Pulmonary artery endothelial cell (primary cell): ENCODE measurements at places on chromosomes 16 and 17.

DNA sequence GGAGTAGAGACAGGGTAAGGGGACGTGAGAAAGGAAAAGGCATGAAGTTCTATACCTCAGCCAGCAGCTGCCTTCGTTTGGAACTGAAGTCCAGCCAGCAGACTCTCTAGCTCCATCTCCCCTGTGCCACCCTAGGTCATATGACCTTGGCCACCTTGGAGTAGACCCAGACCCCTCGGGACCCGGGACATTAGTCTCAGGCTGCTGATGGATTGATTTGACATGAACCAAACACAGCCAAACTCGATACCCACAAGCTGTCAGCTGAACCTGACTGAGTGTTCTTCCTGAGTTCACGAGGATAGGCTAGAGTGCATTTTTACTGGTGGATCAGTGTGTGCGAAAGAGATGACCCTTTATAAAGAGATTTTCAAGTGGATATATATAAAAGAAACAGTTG lies 68.5 kb downstream of the YPEL2 start:
- no peak for DNase-seq

DNA sequence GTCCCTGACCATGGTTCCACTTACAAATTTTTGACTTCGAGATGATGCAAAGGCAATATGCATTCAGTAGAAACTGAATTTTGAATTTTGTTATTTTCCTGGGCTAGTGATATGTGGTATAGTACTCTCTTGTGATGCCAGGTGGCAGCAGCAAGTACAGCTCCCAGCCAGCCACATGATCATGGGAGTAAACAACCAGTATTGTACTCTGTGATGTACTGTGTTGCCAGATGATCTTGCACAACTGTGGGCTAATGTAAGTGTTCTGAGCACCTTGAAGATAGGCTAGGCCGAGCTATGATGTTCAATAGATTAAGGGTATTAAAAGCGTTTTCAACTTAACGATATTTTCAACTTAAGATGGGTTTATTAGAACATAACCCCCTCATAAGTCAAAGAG lies 250.8 kb downstream of the STX8 start:
- DNase-seq: no peak

DNA sequence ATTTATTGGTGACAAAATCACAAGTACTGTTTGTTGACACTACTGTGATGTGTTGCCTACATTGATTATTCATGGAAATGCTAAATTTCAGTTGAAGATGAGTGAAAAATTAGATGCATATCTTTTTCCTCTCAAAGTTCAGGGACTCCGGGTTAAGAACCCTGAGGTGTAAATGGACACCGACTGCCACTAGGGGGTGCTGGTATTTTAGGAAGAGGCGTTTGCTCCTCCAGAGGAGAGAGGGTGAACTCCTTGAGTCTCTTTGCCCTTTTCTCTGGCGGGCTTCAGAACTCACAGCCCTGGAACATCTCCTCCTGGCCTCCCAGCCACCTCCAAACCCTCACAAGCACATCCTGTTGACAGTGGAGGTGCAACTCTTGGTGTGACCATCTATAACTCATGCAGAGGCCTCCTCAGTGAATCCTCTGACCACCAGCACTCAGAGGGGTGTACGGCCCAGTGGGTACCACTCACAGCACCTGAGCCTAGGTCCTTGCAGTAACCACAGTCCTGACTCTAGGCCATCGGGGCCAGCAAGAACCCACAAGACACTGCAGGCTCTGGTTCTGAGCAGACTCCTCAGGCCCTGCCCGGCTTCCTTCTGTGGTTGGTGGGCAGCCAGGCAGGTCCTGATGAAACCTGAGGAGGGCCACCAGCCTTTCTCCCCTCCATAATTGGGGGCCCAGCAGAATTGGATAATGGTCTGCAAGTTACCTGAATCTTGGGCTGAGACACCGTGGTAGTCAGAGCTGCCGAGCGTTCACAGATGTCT lies 26.2 kb upstream of the PIK3R5 start:
- DNase-seq: peak; percentile 19

GRCh38 chr16:8676737-8677375 lies 2.4 kb downstream of the ABAT start:
- no peak for DNase-seq

DNA sequence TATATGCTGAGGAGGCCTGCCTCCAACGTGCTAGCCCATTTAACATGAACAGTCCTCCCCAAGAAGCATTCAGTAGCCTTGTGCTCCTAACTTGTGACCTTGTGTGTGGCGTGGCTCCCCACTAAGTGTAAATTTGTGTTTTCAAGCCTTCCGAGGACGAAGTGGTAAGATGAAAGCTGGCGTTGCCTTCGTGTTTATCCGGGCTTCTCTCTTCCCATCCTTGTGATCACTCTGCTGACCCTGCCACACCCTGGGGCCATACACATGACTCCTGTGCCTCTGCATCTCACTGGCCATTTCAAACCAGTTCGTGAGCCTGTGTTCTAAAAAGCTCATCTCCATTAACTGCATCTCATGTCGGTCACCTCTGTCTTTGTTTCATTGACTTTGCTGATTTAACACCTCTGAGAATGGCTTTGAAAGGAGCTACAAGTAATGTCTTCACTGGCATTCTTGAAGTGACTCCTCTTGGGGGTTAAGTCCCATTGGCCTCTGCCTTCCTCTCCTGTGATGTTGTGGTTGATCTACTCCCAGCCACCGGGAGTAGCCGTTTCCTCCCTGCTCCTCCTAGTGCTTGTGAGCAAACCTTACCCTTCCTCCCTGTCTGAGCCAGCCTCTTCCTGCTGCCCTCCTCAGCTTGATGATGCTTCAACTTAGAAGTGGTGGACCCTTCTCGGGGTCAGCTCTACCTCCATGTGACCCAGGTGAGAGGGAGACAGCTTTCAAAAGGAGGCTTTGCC lies 27.4 kb upstream of the NAGLU start:
- DNase-seq: no peak

DNA sequence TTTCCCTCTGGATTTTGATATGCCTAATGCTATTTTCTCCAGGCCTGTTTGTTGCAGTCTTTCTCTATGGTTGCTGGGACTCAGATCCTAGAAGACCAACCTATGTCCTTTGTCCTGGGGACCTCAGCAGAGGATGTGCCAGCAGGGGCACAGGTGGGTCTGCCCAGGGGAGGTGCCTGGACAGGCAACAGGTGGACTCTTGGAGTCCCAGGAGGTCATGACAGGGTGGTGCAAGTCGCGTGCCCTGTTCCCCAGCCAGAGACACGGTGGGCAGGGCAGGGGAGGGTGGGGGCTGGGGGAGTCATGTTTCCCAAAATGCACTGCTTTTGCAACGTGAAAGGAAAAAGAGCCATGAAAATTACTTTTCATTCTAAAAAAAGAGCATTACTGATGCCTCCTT lies 26.3 kb upstream of the PLLP start:
- DNase-seq: no peak

DNA sequence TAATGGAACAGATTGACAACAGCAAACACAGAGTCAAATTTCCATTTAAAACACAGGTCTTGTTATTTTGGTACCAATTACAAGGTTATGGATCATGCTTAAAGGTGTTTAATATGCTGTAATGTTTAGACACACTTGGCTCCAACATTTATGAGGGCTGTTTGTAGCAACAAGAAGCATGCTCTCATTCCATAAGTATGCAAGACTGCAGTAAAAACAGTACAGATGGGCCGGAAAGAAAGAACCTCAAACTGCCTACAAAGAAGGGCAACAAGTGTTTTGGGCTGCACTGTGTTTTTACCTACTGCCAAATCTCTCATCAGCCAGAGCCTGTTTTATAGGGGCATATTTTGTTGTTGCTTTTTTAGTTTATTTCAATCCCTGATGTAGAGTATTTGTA lies 100.5 kb upstream of the HS3ST3A1 start:
- DNase-seq: no peak

DNA sequence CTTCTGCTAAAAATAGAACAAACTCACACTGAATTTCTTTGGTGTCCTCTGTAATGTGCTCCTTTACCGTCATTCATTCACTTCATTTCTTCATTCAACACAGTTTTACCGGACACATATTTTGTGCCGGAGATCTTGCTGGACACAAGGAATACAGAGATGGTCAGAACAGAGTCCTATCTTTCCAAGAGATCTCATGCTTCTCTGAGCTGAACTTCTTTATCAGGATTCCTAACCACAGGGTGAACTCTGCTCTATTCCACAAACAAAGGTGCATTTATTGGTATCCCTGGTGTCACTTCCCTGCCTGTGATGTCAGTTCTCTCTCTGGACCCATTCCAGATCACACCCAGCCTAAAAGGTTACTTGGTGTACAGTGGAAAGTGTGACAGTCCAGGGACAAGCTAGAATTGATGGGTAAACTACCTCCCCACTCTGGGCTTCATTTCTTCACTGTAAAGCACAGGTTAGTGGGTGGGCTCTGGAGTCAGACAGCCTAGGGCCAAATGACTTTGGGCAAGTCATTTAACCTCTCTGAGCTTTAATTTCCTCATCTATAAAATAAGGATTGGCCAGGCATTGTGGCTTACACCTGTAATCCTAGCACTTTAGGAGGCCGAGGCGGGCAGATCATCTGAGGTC lies 4.2 kb downstream of the IFI35 start:
- DNase-seq: no peak

DNA sequence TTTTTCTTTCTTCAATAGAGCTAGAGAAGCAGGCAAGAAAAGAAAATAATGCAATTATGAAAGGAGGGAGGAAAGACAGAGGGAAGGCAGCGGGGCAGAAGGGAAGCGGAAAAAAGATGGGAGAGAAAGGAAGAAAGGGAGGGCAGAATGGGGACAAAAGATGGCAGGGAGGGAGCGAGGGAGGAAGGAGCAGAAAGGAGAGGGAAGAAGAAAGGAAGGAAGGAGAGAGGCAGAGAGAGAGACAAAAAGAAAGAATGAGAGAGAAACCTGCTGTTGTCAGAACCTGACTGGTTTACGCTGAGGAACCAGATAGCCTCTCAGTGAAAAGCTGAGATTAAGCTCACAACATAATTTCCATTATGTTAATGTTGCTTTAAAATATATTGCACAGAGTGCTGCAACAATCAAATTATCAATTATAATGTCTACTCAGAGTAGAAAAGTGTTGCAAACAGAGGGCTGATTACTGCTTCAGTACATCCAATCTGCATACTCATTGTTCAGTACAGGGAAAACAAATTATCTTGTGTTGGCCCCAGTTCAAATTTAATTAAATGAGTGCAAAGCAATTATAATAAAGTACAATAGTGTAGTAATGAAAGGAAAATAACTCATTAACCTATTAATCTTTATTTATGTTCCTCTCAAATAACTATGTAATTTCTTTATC lies 32.0 kb upstream of the TOX3 start:
- DNase-seq: no peak

DNA sequence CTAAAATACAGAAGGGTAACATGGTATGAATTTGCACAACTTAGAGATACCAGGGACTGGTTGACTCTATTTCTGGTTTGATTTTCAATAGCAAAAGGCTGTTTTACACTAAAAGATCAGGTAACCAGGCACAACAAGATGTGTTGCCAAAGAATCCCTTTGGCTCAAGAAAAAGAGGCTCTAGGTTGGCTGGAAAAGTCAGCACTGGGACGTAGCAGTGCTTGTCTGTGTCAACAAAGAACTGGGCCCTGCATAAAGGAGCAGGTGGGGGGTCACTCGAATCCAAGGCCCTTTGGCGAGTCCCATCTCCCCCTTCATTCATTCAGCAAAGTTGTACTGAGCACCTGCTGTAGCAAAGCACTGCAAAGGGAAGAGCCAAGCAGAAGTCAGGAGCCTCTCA lies 18.4 kb downstream of the SDR42E1 start:
- DNase-seq: no peak

DNA sequence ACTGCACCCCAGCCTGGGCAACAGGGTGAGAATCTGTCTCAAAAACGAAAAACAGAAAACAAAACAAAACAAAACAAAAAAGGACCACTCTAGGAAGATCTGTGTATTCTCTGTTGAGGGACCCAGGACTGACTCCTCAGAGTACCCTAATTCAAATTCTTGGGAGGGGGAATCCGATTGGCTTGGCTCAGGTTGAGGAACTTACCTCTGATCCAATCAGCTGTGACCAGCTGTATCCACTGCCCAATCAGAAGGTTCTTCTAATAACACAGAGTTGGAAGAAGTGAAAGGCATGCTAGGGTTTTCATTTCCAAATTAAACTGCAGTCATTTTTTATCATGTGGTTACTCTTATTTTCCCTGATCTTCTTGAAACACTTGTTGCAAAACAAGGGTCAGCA lies 105.9 kb upstream of the CACNG3 start:
- no peak for DNase-seq

DNA sequence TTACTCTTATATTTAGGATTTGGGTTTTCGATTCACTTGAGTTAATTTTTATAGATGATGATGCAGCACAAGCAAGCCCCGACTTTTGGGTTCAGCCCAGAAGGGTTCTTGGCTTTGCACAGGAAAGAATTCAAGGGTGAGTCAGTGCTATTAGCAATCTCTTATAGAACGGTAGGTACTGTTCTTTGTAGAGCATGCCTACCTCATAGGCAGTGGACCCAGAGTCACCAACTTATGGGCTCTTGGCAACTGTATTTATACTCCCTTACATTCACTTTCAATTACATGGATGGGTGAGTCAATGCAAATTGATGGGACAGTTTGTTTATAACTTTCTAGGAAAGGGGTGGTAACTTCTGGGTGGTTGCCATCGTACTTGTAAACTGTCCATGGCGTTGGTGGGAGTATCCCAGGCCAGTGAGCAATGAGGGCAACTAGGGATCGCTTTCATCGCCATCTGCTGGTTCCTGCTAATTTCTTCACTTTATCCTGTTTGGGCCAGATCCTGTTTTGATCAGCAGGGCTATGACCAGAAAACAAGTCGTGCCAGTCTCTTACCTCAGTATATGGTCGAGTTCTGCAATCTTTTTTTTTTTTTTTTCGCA lies 362.6 kb downstream of the CNTNAP4 start:
- no peak for DNase-seq

GRCh38 chr16:68079626-68080344 lies 5.4 kb upstream of the NFATC3 start:
- no peak for DNase-seq

DNA sequence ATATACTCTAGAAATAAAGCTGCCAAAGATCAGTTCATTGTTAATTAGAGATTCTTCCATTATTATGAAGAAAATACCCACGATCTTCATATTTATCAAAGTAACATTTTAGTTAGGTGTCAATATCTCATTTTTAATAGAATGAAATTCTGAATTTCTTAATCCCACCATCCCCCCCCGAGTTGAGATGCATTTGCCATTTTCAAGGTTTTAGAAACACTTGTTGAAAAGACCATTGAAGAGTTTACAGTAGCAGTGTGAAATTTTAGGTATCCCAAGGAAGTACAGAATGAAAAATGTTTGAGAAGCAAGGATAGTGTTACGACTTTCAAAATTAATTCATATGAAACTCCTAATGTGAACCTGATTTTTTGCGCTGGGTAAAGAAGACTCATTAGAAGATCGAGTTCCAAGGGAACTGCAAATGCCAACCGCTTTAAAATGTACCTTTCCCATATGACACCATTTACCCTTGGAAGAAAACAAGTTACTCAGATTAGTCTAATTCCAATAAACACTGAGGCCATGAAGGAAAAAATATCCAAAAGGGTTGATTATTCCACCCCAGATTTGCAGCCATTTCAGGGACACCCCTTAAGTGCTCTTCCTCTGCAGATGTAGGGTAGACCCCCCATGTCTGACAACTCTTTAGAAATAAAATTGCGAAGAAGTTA lies 731 bp downstream of the IKZF3 start:
- DNase-seq: no peak
